ENCODE measurements at places on chromosomes 4 and X. TPM values are rescaled to one million over a fixed set of nuclear protein-coding genes. Genes with fewer than 3 reads are reported as not detected.

Gene SLC49A3
- total RNA-seq = 2.7 TPM

Gene CT47B1
- total RNA-seq = not detected

GRCh38 chrX:4243759-4244158 lies 530.3 kb upstream of the PRKX start:
- ATAC-seq = no peak

Gene CT45A6
- total RNA-seq = not detected

Gene CLCN4
- 0.84 TPM for total RNA-seq

DNA sequence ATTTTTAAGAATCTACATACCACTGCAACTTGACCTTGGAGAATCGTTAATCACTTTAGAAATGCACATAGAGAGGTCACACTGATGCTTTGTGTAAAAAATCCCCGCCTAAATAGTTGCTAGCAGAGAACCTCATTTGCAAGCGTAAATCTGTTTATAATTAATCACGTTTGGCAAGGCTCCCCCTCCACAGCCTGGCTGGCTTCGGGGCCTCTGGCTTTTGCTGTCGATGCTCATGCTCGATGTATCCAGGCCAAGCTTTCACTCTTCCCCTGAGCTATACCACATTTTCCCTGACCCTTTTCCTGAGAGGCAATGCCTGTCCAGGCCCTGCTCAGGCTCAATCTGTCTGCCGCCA lies 23.4 kb downstream of the CYTL1 start:
- ATAC-seq = no peak

GRCh38 chr4:56261027-56261426 lies 126.3 kb downstream of the AASDH start:
- ATAC-seq = no peak

Gene HMGN5
- total RNA-seq = 3.7 TPM

All from esophagus mucosa (tissue), 1 donor.